ENCODE measurements at places on chromosomes 5 and 9. TPM values are rescaled to one million over a fixed set of nuclear protein-coding genes. Genes with fewer than 3 reads are reported as not detected.

Gene SMIM33
- 0.03 TPM for polyA plus RNA-seq

DNA sequence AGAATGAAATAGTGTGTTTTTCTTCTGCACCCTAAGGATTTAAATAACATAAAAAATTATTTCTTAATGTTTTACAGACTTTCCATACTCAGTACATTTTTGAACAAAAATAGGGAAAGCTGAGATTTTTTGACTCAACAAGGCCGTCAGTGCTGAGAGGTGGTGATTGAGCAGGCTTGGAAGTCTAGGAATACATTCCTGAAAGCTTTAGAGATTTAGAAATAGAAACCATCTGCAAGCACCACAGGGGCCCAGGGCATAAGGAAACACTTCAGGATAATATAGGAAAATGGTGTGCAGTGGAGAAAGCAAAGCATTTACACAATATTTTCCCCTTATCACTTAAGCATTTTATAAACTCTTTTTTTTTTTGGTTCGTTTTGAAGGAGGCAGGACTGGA, 5.2 kb downstream of the BASP1 start:
- no peak for DNase-seq

GRCh38 chr5:962801-963200, 45.8 kb upstream of the NKD2 start:
- no peak for DNase-seq

GRCh38 chr5:112895682-112896081, 26.3 kb downstream of the REEP5 start:
- DNase-seq, result no peak

DNA sequence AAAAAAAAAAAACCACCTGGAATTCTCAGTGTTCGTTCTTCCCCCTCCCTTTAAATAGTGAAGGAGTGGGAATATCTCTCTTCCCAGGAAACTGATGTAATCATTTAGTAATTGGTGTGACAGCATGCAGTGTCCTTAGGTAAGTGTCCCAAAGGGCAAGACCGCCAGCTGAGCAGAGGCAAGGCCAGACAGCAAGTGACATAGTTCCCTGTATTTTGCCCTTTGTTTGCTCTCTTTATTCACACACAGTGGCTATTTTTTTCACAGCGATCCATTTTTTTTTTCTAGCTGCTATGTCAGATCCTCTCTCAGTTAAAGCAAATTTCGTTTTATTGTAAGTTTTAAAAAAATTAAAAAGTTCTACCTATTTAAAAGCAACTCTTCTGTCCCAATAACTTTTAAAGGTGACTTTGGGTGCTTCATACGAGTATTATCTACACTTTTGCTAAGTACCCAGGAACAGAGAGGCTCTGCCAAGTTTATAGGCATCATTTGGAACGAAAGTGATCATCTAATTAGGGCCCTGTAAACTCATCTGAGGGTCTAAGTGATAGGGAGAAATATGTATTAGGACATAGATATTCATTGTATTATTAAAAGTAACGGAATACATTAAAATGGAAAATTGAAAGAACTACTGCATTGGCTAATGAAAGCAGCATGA, 98.2 kb upstream of the ALDH1A1 start:
- no peak for DNase-seq

Gene SOHLH1
- polyA plus RNA-seq, result not detected

DNA sequence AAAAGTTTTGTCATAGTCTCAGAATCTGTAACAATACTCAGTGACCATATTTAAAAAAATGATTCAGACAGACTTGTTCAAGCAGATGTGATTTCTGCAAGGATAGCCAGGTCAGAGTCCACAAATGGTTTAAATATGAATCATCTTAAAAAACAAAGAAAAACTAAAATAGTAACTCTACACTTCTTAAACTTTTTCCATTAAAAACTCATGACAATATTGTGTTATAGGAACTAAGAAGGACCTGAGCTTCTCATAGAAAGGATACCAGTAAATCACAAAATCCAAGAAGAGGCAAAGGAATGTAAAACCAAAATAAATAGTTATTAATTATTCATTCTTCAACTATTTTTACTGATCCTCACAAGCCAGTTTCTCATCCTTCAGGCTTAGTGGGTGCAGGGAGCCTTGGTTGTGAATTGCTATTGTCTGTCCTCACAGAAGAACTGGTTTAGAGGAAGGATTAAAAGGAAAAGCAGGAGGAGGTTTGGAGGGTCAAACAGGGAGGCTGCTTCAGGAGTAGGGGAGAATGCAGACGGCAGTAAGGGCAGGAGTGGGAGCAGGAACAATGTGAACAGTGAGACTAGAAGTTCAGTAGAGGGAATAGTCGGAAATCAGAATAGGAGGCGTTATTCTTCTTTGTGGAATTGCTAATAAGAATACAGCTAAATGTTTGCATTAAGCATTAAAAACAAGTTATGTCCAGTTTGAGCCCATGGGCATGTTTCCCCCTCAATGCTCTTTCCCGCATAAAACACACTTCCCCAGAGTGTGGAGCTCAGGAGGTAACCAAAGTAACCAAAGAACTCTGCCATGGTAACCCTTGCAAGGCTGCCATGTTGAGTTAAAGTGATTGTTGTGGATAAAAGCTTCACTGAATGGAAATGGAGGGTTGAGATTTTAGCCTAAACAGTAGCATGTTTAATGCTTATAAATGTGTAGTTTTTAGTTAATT, 110.7 kb downstream of the CCDC192 start:
- no peak for DNase-seq

- DNase-seq, result no peak
Observed at GRCh38 chr5:124262470-124262869, 484.0 kb downstream of the ZNF608 start.

Gene PDCD1LG2
- polyA plus RNA-seq, result not detected

- no peak for DNase-seq
Observed at GRCh38 chr9:117231012-117231411, 183.8 kb downstream of the ASTN2 start.

Gene NR4A3
- 1.3 TPM for polyA plus RNA-seq

Gene NRARP
- 10.1 TPM for polyA plus RNA-seq

- DNase-seq, result no peak
Observed at GRCh38 chr5:143498821-143499220, 95.3 kb upstream of the NR3C1 start.
